ENCODE measurements at places on chromosomes 6 and 20.

DNA sequence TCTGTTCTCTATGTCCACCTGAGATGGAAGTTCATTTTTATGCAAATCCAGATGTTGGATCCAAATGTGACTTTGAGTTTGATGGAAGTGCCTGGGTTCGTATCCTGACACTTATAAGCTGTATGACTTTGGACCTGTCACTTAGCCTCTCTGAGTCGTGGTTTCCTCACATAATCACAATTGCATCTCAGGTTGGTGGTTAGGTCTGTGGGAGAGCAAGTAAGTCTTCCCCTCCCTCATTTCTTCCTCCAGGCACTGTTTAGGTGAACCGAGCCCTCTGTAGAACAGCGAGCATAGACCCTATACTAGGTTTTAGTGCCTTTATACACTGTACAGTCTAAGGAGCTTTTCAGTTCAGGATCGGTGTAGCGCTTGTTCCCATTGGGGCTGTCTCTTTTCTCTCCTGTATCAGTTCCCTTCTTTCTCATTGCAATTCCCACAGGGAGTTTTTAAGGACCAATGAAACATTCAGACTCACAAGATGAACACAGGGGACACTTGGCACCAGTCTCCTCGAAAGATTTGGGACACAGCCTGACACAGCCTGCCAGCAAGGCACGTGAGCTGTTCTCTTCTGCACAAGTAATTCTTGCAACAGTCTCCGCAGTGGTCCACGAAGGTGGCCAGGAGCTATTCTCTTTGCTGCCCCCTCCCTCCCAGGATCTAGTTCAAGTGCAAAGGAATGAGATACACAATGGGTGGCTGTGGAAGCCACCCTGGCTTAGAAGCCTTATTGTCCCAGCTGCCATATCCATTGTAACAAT is 11.8 kb downstream of the TOX2 start:
- DNase-seq = no peak

DNA sequence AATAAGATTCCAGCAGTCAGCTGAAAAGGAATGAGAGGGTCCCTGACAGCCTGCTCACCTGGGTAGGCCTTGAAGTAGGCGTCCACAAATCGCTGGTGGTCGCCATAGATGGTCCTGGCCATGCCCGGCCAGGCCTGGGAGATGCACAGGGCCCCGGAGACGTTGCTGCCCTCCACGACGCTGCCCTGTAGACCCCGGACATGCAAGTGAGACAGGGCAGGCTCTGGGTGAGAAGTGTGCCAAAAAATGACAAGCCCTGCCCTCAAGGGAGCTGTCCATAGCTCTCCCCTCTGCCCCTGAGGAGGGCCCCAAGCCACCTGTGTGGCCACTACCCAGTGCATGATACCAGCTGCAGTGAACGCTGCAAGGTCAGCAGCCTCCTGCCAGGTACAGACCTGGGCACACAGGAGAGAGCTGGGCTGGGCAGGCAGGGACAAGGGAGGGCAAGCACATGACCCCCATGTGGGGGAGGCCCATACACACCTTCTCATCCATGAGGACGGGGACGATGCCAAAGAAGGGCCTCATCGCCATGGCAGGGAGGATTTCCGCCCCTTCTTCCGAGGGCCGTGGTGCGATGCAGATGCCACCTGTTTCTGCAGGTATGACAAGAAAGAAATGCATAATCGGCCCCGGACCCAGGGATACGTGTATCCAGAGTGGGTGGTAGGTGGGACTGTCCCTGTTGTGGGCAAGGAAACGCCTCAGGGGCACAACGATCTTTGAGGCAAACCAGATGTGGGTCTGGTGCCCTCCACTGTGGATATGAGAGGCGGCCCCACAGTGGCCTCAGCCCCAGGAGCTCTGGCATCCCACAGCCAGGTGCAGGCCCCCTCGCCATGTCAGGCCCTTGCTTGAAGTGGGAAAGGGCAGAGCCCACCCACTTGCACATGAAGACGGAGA is 21.2 kb upstream of the APMAP start:
- no peak for DNase-seq

GRCh38 chr6:42158011-42158410 is 15.2 kb upstream of the GUCA1A start:
- no peak for DNase-seq

- no peak for DNase-seq
Measured at GRCh38 chr20:184288-184687, 5.2 kb downstream of the DEFB128 start.

DNA sequence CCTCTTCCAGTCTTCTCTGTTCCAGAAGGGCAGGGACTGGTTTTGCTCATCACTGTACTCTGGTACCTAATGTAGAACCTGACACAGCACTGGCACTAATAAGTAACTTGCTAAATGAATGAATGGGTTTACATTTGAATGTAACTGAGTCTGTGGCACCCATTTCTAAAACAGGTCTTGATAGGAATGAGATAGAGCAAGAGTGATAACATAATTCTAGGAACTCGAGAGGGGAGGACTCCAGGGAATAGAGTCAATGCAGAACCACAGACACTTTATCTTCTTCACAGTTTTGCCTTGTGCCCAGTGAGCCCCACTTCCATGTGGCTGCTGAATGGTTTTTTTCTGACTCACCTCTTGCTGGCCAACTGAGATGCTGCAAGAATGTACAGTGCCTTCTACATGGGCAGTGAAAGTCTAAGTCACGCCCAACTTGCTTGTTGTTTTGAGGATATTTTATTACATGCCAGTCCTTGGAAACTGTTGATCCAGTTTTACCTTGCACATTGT is 61.1 kb downstream of the TBC1D7 start:
- no peak for DNase-seq

DNA sequence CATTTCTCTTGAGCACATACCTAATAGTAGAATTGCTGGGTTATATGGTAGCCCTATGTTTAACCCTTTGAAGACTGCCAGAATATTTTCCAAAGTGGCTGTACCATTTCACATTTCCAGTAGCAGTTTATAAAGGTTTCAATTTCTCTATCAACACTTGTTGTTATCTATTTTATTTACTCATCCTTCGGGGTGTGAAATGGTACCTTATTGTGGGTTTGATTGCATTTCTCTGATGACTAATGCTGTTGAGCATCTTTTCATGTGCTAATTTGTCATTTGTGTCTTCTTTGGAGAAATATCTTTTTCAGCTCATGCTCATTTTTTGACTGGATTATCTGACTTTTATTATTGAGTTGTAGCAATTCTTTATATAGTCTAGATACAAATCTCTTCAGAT is 5.4 kb downstream of the ENPP4 start:
- no peak for DNase-seq

DNA sequence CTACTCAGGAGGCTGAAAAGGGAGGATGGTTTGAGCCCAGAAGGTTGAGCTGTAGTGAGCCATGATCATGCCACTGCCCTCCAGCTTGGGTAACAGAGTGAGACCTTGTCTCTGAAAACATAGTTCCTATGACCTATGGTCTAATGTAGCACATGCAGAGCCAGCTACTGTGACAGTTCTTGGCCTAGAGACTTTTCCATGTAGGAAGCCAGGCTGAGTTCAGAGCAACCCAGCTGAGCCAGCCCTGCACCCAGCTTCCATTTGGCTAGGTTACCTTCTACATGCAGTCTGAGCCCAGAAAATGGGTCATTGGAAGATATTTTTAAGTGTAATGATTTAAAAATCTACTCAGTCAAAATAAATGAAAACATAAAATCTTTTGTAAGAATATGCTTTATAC is 92.8 kb downstream of the FNDC1 start:
- DNase-seq = no peak

DNA sequence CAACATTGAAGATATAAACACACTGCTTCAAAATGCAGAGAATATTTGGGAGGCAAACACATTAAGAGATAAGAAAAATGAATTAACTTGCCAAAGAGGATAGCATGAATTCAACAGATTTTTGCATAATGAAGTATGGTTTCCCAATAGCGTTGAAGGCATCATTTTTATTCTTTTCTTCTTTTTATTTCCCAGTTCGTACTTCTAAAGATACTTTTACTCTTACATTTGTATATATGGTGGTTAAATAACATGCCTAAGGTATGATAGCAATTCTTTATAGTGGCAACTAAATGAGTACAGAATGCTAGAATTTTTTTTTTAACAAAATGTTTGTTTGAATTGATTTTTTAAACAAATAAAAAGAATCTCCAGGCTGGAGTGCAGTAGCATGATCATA is 473.4 kb upstream of the MARCKS start:
- no peak for DNase-seq

- no peak for DNase-seq
Measured at GRCh38 chr6:71289039-71289801, 609 bp downstream of the OGFRL1 start.

- no peak for DNase-seq
Measured at GRCh38 chr6:53696341-53696740, 30.8 kb upstream of the KLHL31 start.

- DNase-seq = no peak
Measured at GRCh38 chr20:64067005-64067632, 4.1 kb downstream of the TCEA2 start.

- no peak for DNase-seq
Measured at GRCh38 chr20:21049305-21049828, 56.8 kb downstream of the LINC00237 start.

- DNase-seq = no peak
Measured at GRCh38 chr6:140824595-140824994, 1308.1 kb upstream of the GJE1 start.

DNA sequence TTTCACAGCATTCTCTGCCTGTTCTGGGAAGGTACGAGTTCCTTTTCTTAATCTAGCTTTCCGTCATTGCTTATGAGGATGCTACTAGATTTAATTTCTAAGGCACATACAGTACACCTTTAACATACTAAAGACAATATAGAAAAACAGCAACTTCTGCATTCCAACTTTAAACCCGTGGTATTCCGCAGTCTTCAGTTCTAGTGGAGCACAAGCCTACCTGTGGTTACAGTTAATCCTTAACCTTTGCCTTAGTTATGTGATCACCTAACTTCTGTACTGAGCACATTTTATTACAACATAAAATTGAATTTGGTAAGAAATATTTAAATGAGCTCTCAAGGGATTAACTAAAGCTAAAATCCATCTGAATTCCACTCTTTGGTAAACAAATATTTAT is 289.5 kb downstream of the BTBD9 start:
- DNase-seq = no peak

GRCh38 chr20:43900496-43900895 is 14.2 kb upstream of the TOX2 start:
- DNase-seq = no peak

GRCh38 chr20:58650181-58650775 is 805 bp upstream of the STX16 start:
- DNase-seq = no peak

GRCh38 chr6:62229231-62229630 is 56.8 kb downstream of the KHDRBS2 start:
- DNase-seq = no peak

DNA sequence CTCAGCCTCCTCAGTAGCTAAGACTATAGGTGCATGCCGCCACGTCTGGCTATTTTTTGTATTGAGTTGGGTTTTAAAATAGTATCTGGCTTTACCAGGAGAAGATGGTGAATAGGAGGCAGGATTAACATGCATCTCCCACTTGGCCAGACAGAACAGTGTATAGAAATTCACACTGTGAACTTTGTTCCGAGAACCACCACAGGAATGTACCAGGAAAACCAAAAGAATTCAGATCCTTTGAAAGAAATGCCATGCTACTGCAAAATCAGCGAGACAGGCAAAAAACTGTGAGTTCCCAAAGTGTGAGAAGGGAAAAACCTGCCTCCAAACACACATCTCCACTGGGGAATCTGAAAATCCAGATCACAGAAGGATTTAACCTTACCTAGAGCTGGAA is 327.6 kb downstream of the NKAIN2 start:
- DNase-seq = no peak

DNA sequence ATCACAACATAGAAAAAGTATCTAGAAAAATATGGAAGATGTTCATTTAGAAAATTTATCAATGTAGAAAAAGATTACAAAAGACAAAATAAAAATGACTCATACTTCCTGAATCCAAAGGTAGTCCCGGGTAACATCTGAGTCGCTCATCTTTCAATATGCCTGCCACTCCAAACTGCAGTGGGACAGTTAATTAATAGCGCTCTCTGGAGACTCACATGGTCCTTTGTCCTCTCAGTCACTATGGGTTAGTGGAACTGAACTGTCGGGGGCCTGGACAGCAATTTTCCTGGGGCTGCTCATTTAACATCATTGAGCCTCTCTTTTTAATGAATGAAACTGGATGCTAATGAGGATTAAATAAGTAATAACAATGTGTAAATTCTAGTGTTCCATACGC is 103.4 kb downstream of the MAP3K4 start:
- DNase-seq = no peak

DNA sequence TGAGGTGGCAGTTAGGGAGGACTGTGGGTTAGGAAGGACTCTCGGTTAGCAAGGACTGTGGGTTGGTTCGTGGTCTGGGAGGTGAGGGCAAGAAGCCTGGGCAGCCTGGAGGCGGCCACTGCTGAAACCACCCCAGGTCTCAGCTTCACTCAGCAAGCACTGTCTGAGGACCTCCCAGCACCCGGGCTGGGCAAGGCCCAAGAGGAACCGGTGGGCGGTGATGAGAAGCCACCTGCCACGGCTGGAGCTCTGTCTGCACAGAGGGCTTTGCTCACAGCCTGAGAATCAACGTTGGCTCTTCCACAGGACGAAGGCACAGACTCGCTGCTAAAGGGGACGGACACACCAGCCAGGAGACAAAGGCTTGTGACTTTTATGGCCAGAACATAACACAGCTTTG is 69.3 kb downstream of the DACT2 start:
- DNase-seq = no peak

DNA sequence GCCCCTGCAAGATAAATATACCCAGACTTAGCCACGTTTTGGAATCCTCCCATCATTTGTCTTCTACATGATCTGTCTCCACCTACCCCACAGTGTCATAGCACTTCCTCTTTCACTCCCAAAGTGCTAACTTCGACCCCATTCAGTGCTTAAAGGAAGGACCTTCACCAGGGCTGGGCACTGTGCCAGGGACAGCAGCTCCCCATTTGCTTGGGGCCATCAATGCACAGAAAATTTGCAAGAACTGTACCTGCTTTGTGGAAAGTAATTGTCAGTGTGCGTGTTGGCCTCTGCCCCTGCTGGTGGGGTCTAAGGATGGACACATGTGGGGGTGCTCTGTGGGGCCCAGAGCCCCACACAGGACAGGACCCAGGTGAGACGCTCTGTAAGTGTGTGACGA is 5.2 kb upstream of the BPIFA2 start:
- no peak for DNase-seq

DNA sequence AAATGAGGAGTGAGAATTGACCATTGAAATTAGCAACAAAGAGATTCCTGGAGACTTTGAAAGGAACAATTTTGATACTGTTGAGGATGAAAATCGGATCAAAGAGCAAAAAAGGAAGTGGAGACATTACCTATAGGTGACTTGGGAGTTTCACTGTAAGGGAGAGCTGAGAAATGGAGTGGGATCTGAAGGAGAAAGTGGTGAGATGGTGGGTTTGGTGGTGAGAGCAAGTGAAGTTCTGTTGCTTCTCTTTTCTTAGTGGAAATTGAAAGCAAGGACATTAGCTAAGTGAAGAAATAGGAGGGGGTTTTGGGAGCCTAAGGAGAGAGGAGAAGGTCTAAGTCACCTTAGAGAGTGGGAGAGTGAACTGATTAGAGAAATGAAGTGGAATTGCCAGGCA is 4.2 kb downstream of the ERGIC3 start:
- DNase-seq = no peak
